Osteocyte (in vitro differentiated cells): ENCODE measurements at places on chromosomes 1 and 21. TPM values are rescaled to one million over a fixed set of nuclear protein-coding genes. Genes with fewer than 3 reads are reported as not detected.
A peak's percentile ranks its signal among the peaks of the same experiment; 100 is the strongest.

- DNase-seq = no peak
These were observed 360.0 kb downstream of the HHAT start for GRCh38 chr1:210688512-210689234.

- DNase-seq = no peak
These were observed 125.5 kb upstream of the HNRNPU start for GRCh38 chr1:244989813-244990212.

DNA sequence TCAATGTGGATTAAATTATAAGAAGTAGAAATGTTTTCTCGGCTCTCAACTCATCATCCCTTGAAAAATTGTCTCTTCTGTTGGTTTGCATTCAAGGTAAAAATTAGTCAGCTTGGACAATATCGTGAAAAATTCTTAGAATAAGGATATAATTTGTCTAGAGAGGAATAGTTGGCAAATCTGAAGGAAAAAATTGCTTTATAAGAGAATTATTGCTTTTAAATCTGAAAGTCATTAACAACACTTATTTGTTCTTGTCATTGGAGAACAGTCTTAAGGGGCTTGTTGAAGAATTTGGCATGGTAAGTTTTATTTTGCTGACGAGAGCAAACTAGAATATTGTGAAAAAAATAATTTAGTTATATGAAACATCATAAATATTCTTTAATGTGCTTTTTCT lies 26.4 kb downstream of the ANGPTL1 start:
- DNase-seq = no peak

DNA sequence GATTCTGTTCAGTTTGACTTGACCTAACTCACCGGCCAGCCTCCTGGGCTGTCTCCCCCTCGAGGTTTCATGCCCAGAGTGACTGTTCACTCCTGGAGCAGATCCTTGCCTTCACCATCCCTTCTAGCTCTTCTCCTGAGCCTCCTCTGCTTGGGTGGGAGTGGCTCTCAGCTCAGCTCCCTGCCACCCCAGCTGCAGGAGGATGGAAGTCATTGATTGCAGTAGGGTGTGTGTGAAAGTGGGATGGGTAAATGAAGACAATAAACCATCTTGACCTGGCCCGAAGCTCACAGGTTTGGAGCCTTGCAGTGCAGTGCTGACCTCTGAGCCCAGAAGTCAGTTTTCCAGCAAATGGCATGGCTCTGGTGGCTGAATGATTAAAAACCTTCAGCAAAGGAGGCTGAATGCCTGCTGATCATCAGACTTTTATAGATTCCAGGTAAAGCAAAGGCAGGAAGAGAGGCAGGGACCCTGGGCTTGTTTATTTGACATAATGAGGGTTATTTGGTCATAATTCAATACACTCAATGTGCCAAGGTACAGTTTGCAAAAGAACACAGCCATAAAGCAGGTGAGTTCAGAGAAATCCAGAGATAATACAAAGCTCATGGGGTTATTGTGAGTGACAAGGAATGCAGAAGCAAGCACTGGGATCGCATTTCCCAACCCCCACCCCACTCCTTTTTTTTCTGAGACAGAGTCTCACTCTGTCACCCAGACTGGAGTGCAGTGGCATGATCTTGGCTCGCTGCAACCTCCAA lies 17.5 kb upstream of the TFF3 start:
- DNase-seq = peak; percentile 63

DNA sequence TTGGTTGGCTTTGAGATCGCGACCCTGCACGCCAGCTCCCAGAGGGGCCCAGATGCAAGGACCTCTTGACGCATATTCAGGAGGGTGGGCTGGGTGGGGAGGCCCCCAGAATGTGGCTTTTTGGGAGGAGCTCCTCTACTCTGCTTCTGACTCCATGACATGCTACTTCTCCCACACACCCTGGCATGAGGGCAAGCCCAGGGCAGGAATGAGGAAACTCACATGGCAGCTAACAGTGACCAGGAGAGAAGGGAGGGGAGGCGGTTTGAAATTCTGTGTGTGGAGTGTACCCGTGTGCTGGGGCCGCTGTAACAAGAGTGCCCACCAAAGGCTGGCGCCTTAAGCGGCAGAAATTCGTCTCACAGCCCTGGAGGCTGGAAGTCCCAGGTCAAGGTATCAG lies 61.3 kb upstream of the GPR153 start:
- DNase-seq = no peak

DNA sequence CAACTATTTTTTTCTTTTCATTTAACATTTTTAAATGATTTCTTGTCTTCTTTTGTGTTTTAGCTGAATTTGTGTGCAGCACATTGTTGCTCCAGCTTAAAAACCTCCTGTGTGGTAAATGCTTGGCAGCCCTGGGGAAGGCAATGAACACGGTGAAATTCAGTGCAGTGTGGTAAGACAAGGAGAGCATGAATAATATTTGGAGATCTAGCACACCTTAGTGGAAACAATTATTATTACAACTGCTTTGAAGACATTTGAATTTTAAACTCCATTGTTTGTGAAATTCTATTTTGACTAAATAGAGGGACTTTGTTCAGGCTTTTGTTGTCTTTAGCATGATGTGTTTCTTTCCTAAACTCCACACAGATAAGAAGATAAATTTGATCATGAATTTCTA lies 242.6 kb upstream of the CXADR start:
- no peak for DNase-seq

GRCh38 chr1:168833801-168834224 lies 104.8 kb upstream of the DPT start:
- DNase-seq = no peak

DNA sequence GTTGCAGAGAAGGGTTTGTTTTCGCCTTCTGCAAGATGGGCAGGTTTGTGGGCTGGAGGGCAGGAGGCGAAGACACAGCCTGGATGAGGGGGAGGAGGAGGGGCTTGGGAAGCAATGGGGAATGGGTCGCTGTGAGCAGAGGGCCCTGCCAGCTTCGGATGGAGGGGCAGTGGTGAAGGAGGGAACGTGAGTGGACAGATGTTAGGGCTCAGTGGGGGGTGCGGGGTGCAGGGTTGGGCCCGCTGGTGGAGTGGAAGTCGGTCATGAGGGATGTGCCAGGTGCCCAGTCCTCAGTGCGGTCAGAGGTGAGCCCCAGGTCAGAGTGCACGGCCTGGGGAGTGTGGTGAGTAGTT lies 55.5 kb upstream of the ABCG1 start:
- no peak for DNase-seq

GRCh38 chr1:96688767-96689166 lies 32.8 kb upstream of the PTBP2 start:
- DNase-seq = no peak

- DNase-seq = no peak
These were observed 71.1 kb downstream of the IER5 start for GRCh38 chr1:181159451-181160140.

- DNase-seq = no peak
These were observed 10.1 kb downstream of the CCDC27 start for GRCh38 chr1:3762151-3762872.

DNA sequence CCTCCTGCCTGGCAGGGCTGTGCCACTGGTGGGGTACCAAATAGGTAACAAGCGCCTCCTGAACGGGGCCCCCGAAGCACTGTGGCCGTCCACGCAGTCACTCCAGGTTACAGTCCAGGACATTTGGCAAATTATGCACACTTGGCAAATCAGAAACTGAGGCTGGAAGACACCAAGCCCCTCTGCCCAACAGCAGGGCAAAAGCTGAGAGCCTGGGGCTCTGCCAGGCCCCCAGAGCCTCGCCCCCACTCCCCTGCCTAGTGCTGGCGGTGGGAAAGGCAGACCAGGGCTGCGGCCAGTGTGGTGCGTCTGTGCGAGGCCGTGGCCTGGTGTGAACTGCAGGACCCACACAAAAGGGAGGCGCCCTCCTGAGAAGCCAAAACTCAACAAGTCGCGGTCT lies 9.4 kb downstream of the PANK4 start:
- DNase-seq = no peak

DNA sequence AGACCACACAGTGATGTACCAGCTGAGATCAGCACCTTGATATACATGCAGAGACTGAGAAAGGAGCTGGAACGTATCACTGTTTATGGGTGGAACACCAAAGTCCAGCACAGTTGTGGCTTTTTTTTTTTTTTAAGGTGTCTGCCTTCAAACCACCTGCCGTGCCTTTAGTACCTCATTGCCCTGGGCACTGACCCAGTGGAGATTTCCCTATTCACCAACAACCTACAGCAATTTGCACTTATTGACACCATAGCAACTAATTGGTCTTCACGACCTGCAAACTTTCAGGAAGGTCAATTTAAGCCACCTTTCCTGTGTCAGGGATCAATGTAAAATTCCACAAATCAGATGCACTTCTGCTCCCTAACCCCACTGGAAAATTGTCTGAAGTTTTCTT lies 181.6 kb upstream of the ADGRL2 start:
- no peak for DNase-seq

GRCh38 chr1:168234846-168235547 lies 9.2 kb downstream of the SFT2D2 start:
- DNase-seq = no peak

DNA sequence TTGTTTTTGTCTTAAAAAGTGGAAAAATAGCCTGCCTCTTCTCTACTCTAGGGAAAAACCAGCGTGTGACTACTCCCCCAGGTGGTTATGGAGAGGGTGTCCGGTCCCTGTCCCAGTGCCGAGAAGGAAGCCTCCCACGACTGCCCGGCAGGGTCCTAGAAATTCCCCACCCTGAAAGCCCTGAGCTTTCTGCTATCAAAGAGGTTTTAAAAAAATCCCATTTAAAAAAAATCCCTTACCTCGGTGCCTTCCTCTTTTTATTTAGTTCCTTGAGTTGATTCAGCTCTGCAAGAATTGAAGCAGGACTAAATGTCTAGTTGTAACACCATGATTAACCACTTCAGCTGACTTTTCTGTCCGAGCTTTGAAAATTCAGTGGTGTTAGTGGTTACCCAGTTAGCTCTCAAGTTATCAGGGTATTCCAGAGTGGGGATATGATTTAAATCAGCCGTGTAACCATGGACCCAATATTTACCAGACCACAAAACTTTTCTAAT lies 35.0 kb upstream of the TDRD10 start:
- DNase-seq = no peak

DNA sequence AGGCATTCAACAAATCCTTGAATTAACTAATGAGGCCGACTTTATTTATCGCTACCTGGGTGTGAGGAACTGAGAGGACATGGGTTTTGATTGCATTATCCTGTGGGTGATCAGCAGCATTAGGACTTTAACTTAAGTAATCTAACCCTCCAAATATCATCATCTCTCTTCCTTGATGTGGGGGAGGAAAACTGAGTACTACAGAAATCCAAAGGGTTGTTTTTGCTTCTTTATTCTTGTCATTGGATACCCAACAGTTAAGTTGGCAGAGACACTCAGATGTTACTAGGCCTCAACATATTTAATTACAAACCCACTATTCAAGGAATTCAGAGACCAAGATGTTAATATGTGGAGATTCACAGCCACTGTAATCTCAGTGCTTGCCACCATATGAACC lies 97.4 kb upstream of the ST6GALNAC5 start:
- DNase-seq = no peak

DNA sequence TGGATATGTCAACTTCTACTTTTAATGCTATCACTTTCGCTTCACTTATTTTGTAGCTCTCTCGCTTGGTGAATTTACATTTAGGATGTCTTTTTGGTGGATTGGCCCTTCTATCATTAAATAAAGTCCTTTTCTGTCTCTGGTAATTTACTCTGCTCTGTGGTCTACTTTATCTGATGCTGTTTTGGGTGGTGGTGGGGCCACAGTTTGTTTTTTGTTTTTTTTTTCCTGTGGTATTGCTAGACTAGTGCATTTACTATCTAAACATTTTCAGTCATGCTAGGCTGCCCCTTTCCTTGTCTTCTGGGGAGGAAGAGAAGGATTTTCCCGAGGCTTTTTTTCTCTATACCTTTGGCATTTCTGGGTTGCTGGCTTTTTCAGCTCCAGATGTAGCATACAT lies 18.1 kb upstream of the FCRLA start:
- no peak for DNase-seq

GRCh38 chr1:226061841-226062557 lies 517 bp upstream of the H3-3A start:
- DNase-seq = peak; percentile 92

Gene CACNA1E
- not detected in 2 replicates for total RNA-seq

Gene PROK1
- not detected in 2 replicates for total RNA-seq

Gene ANGPTL1
- total RNA-seq = 0.43 and 0.57 TPM in 2 replicates

Gene LEMD1
- total RNA-seq = not detected in 2 replicates

Gene DDAH1
- total RNA-seq = 40.8 and 46.8 TPM in 2 replicates

Gene VWA5B1
- not detected in 2 replicates for total RNA-seq
